ENCODE measurements at places on chromosomes 11 and 22. TPM values are rescaled to one million over a fixed set of nuclear protein-coding genes. Genes with fewer than 3 reads are reported as not detected.

The RTN4R gene
- total RNA-seq, result 9.6 TPM

The ADAMTS15 gene
- 8.4 TPM for total RNA-seq

The APLNR gene
- 4.1 TPM for total RNA-seq

The ENTHD1 gene
- total RNA-seq, result not detected

The C11orf52 gene
- 14.6 TPM for total RNA-seq

The SSH3 gene
- total RNA-seq, result 37.7 TPM

- no peak for DNase-seq
Measured at GRCh38 chr11:12868315-12869073, 140.6 kb upstream of the RASSF10 start.

DNA sequence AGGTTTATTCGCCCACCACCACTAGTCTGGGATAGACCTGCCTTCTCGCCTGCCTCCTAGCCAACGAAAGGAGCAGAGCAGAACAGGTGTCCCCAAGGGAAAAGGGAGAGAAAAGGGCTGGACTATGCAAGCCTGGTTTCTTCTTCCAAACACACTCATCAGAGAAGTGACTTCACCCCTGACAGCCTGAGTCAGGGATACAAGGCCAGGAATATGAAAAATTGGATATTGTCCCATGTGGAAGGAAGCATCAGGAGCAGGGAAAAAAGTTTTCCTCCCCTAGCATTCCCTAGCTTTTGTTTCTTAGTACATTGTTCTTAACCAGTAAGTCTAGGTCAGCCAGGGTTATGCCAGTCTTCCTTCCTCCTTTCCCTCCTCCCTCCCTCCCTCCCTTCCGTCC is 56.9 kb upstream of the TNRC6B start:
- no peak for DNase-seq

GRCh38 chr11:115123641-115124040 is 380.6 kb downstream of the CADM1 start:
- DNase-seq, result no peak

DNA sequence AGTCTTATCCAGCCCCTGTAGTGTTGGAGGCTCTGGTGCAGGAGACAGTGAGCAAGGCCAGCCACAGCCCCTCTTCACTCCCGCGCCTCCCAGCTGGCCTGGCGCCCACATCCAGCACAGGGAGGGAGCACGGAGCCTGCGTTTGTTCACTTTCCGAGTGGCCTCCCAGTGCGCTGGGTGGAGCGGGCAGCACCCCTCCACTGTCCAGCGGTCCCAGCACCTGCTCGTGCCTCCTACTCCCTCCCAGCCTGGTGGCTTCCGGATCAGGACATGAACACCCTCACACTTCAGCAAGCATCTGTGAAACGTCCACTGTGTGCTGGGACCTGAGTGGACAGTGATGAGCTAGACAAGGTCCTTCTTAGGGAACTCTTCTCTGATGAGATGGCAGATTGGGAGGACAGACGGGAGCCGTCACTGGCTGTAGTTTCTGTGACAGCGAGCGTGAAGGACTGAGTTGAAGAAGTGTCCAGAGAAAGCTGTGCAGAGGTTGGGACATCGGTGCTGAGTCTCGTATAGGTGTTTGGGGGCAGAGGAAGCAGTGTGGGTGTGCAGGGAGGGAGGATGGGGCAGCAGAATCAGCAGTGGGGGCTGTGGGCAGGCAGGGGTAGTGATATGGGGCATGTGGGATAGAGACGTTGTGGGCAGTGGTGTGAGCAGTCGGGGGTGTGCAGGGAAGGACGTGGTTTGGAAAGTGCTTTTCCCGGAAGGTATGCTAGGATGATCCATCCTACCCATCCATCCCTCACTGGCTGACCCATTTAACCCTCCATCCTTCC is 256.8 kb downstream of the TBC1D22A start:
- DNase-seq, result no peak

DNA sequence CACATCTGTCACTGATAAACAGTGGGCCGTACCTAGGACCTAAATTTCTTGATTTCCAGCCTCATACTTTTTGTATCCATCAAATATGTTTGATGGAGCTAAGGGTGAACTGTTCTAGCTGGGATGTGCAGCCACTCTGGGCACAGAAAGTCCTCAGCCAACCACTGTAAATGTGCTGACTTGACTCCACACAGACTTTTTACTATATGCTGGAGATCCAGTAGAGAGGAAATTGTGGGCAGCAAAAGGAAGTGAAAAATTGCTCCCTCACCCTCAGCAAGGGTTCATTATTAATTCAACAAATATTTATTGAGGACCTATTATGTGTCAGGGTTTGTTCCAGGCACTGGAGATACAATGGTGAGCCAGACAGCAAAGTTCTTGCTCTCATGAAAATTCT is 54.2 kb upstream of the AMPD3 start:
- no peak for DNase-seq

DNA sequence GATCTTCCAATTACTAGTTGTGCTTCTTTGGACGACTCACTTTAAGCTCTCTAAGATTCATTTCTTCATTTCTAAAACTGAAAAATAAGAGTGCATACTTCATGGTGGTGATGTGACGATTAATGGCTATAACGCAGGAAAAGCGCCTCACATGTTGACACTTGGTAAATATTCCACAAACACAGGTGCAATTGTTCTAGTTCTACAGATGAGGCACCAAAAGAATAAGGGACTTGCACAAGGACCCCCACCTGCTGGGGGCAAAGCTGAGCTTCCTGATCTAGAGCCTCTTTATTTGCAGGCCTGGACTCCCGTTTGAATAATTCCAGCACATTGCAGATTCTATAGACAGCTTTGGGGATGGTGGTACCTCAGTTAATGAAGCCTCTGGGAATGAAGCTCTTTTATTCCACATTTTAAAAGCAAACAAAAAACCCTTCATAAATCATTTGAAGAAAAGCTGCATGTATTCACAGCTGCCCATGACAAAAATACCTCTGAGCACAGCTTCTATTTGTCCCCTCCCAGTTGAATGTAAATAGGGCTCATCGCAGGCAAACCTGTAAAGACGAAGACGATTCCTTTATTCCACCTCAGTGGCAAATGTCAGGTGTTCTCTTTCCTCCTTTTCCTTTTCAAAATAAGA is 14.9 kb upstream of the CADM1 start:
- DNase-seq, result no peak

- DNase-seq, result no peak
Measured at GRCh38 chr11:45773786-45774655, 30.9 kb upstream of the SLC35C1 start.

- no peak for DNase-seq
Measured at GRCh38 chr22:24455751-24456426, 28.5 kb downstream of the ADORA2A start.

GRCh38 chr11:34502949-34503348 is 10.6 kb downstream of the ELF5 start:
- DNase-seq, result no peak

DNA sequence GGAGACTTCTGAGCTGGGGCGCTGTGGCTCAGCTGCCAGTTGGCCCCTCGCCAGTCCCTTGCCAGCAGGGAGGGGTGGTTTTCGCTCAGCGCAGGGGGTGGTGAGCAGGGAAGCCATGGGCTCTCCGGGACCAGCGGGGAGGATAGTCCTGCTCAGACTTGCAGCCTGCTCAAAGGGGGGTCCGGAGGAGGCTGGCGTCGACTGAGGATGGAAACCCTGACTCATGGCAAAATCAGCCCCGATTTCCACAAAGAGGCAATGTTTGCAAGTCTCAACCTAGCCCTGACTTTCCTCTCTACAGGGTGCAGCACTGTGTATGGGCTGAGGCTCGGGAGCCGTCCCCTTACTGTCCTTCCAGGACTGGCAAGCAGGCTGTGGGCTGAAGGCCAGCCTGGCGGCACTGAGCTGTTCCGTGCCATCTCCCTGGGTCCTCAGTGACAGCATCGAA is 35.1 kb downstream of the FBLN1 start:
- DNase-seq, result no peak

DNA sequence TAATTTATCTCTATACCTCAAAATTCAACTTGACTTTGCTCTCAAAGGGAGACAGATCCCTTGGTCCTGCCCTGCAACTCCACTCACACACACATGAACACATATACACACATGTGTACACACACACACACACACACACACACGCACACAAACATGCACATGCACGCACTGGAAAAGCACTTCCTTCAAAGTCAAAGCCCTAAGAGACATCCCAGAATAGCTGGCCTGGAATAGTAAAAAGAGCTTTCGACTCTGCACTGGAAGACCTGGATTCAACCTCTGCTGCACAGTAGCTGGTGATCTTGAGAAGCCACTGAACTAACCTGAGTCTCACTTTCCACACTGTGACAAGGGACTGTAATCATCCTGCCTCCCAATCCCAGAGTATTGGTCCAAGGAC is 26.8 kb downstream of the TENM4 start:
- no peak for DNase-seq
